ENCODE measurements at places on chromosomes 16 and 17.

GRCh38 chr16:15482068-15482747 is 47.8 kb downstream of the BMERB1 start:
- DNase-seq: no peak

DNA sequence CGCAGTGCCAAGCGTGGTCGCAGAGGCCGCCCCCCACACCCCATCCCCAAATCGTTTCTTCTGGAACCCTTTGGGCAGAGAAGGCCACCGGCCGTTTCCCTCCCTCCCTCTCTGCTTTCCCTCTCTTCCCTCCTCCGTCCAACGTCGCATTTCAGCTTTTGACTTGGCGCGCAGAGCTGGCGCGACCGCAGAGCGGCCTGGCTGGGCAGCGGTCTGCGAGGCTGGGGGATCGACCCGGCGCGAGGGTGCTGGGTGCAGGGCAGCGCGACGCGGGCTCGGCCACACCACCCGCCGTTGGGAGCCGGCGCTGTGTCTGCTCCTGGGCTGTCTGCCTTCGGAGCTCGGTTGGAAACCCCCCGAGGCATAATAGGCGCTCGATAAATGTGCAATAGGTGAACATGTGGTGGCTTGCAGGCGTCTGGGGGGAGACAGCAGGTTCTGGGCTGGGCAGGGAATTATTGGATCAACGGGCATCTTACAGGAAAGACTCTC is 2.8 kb upstream of the NTN3 start:
- no peak for DNase-seq

- DNase-seq: no peak
Observed at GRCh38 chr16:1791943-1792812, 1.3 kb downstream of the IGFALS start.

DNA sequence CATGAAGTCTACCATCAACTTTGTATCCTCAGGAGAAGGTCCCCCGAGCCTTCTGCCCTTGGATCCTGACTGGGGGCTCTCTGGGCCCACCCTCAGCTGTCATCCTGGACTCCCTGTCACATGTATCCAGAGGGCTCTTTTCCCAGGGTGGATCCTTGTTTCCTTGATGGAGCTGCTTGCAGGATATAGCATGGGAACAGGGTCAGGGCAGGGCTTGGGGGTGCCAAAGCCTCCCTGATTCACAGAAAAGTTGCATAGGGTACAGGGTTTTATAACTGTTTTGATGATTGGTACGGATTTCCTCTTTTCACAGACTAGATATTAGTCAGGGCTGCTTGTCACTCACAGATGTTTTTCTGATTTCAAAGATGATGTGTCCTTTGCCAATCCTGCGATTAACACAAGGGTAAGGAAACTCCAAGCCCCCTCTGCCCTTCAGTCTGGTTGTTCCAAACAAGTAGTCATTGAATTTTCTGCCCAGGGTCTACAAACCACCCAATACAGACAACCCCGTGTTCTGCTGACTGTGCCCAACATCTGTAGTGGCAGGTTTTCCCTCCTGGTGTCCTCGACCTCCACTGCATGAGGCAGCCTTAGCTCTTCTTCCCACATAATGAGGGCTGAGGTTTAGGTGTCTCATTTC is 20.6 kb upstream of the SLC35G3 start:
- no peak for DNase-seq

DNA sequence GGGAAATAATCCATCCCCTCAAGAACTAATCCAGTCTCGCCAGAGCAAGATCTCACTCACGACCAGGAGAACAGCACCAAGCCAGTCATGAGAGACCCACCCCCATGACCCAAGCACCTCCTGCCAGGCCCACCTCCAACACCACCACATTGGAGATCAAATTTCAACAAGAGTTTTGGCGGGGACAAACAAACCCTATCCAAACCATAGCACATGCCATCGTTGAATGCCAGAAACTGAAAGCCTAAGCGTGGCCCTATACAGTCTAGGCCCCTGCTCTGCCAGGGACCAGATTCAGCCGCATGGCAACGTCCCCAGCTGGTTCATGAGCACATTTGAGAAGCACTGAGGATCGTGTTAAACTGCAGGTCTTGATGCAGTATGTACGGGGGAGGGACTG is 57.3 kb downstream of the AXIN2 start:
- DNase-seq: no peak

DNA sequence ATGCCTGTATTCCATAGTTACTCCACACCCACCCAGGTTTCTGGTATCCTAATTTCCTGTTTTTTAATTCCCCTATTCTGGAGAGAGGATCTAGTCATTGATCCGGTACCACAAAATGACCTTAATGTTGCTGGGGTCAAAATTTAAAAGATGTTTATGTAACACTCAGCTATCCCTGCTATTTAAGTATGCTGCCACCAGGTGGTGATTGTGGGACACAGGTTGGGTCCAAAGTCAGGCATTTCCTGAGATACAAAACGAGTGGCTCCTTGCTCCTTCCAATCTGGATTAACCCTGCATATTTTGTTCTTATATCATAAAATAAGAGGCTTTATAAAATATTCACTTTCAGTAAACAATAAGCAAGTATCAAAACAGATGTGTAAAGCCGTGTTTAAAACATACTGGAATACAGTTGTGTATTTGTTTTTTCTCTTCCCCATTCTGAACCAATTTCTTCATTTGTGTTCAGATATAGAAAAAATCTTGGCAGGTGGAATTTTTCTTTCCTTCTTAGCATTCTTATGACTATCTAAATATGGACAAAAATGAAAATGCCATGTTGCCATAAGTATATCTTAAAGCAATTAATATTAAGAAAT is 16.3 kb downstream of the HS3ST4 start:
- no peak for DNase-seq

DNA sequence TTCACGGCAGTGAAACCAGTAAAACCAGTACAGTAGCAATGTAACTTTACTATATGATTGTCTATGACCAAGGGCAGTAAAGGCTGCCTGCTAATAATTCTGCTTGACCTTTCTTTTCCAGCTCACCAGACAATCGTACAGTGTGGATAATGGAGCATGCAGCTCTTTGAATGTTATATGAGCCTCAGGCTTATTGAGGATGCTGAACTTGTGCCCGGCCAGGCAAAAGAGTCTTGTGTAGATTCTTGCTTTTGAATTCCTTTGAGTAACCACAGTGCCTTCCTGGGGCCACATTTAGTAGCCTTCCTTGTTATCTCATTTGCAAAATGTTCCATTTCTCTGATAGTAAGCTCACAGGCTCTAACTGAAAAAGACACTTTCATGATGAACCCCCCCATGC is 131.8 kb downstream of the CDH11 start:
- DNase-seq: no peak
